ENCODE measurements at places on chromosomes 5 and 9.

DNA sequence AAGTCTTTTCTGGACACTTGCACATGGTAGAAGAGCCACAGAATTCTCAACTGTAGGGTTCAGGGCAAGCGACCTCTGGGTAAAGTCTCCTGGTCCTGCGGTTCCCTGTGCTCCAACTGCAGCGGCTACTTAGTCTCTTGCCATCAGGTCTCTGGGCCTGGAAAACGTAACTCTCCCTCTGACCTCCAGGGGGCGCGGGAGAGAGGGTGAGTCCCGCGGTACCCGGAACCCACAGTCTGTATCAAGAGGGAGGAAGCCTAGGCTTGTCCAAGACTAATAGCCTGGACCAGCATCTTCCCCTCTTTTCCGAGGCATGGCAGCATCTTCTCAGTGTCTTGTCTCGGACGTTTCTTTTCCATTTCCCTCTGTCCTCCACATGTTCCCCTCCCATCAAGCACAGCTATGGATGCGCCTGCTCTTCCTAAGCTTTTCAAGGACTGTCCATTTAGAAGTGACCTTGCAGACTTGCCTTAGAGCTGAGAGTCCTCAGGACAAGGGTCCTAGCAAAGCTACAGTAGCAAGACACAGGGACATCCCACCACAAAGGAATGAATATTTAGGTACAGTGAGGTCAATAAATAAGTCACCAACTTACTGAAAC is 59.3 kb downstream of the FSTL4 start:
- DNase-seq: peak; percentile 32

GRCh38 chr5:135031813-135032694 is 2.0 kb downstream of the PITX1 start:
- DNase-seq: no peak

GRCh38 chr9:115952430-115953292 is 200.9 kb upstream of the PAPPA start:
- no peak for DNase-seq

DNA sequence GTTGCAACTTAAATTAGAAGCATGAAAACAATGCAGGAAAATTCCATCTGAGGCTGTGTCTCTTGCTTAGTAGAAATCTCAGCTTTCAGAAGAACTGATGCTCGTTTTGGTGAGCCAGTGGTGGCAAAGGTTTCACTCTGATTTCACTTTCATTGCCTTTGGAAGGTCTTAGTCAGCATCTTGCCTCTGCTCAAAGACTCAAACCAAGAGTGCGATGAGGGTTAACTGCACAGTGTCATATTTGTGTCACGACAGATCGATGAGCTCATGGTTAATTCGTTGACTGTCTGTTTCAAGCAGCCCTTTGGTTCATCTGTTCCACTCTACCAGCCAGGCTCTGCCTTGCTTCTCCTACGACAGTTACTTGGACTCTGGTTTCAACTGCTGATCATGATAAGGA is 331.3 kb upstream of the KIF2A start:
- DNase-seq: no peak

DNA sequence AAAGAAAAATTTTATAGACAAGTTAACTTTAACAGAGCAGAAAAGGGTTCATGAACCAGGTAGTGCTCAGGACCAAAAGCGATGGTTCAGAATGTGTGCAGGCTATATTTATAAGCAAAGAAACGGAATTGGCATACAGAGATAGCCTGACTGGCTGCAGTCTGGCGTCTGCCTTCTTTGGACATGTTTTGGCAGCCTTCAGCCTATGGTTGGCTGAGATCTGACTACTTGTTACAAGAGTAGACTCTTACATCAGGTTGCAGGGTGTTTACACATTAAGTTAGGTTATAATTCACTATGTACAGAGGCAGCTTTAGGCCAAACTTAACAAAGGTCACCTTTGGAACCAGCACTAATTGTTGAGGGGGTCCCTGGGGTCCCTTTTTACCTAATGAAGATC is 7.0 kb downstream of the NOP16 start:
- DNase-seq: no peak

DNA sequence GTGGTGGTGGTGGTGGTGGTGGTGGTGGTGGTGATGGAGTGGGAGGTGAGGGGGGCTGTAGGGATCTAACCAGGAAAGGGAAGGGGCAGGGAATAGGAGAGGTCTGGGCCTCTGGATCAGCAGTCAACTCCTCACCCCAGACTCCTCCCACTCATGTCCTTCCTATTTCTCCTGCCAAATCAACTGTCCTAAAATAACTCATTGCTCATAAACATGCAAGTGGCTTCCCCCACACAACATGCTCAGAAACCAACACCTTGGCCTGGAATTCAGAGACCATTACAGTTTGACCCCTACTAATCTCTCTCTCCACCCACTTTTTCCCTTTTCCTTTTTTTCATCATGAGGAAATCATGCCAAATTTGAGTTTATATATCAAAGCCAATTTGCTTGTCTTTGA is 8.4 kb upstream of the FSD1L start:
- DNase-seq: no peak

DNA sequence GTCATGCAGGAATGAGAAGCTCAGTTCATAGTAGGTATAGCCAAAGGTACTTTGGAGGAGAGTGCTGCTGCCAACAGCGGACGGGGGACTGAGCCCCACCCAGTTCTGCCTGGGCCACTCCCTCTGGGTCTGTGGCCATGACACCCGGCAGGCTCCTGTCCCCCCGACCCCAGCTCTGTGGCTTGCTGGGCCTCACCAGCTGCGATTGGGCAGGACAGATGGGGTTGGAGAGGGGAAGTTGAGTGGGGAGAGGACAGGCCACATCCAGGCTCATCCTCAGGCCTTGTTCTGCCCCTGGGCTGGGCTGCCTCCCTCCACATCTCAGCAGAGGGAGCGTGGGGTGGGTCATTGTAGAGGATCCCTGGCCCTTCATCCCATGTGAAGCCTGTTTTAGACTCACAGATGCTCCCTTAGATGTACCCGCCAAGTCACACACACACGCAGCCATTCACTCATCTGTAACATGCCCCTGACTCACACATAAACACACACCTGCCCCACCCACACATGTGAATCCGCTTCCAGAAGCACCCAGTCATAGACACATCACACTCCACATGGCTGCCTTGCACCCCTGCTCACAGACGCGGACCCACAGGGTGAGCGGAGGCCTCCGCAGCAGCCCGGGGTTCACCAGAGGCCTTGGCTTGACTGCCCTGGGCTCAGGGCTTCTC is 48.8 kb downstream of the NTNG2 start:
- DNase-seq: no peak

DNA sequence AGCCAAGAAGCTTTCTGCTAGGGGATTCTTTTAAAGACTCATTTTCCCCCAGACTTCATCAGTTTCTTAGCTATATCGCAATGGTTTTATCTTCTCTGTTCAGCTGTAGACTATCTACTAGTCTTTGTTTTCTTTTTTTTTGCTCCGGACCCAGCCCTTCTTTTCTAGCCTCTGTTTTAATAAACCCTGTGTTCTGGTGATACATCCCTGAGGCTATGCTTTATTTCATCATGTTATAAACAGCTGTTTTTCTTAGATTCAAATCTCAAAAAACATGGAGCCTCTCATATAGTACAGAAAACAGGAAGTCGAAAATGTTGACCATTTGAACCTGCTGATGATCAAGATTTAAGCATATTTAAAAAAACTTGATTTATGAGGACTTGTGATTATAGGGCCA is 37.8 kb downstream of the SCGB3A1 start:
- DNase-seq: no peak

DNA sequence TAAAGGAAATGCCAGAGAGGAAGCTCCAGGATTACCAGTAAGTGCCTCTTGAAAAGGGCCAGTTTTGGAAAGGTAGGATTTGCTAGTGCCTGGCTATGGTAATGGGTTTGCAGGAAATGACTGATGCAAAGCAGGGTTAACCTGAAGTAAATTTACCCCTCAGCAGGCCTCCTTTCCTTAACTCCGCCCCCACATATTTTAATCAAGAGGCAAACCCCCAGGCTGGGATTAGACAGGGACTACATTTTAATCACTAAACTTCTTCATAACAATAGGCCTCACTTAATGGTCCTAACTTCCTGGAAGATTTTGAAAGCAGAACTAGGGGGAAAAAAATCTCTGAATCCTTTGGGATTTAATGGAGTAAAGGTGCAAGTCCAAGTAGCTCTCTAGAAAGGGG is 10.2 kb upstream of the SLC1A3 start:
- DNase-seq: no peak
